Activated CD4-positive, CD25-positive, alpha-beta regulatory T cell treated with anti-CD3 and anti-CD28 coated beads, Interleukin-2, amount 50 U/mL, for 24 hours (primary cell): ENCODE measurements at places on chromosomes 16 and 17.

GRCh38 chr16:89135166-89135565, 36.4 kb upstream of the CDH15 start:
- no peak for ATAC-seq

DNA sequence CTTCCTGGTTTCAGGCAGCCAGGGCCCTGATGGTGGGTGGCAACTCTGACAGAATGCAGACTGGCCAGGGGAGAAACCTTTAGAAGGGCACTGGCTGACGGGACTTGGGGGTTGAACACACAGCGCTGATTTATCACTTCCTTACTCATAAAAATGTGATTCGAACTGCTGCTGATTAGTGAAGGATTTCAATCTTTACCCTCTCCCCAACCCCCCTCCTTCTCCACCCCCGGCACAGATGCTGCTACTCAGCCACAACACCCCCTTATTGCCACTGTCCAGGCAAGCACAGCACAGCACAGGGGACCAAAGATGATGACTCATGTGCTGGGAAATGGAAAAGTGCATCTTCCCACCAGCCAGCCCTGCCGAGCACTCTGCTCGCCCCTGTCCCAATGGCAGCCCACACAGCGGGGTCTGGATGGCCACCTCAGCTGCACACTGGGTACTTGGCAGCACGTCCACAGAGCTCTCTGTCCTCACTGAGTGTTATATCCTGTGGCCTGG, 70.1 kb downstream of the SMG6 start:
- ATAC-seq = no peak

DNA sequence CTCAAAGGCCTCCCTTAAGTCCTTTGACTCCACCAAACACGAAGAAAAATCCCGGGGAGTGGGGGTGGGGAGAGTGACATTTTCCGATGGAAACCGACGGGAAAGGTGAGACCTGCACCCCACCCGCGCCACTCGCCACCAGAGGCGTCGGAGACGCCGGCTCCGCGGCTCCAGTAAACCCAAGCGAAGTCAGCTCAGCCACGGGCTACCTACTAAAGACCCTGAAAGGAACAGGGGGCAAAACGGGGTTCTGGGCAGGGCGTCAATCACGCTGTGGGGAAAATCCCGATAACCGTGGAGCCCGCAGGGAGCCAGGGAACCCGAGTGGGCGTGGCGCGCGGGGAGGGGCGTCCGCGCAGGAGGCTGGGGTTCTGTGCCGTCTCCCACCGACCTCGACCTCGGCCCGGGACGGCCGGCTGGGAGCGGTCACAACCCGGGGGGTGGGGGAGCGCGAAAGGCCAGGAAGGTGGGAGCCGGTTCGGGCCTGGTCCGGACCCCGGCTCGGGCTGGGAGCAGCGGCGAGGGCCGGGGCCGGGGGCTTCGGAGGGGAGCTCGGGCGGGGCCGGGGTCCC, 565 bp downstream of the WDR45B start:
- peak; percentile 23 for ATAC-seq

GRCh38 chr16:84511180-84511800, 6.8 kb upstream of the MEAK7 start:
- ATAC-seq = peak; percentile 20

GRCh38 chr16:49972961-49973360, 52.1 kb upstream of the CNEP1R1 start:
- ATAC-seq = no peak

- no peak for ATAC-seq
Observed at GRCh38 chr17:77395501-77396048, 254.8 kb downstream of the SEC14L1 start.

- no peak for ATAC-seq
Observed at GRCh38 chr16:12176051-12176450, 199.5 kb downstream of the SNX29 start.

- ATAC-seq = no peak
Observed at GRCh38 chr17:35731917-35732805, 722 bp downstream of the RASL10B start.

GRCh38 chr16:57001026-57001679, 11.8 kb downstream of the NLRC5 start:
- no peak for ATAC-seq

- ATAC-seq = no peak
Observed at GRCh38 chr17:3974138-3974687, 10.0 kb upstream of the ATP2A3 start.

GRCh38 chr17:17346428-17347233, 43.5 kb downstream of the NT5M start:
- ATAC-seq = no peak

- no peak for ATAC-seq
Observed at GRCh38 chr17:29212681-29213121, 32.5 kb upstream of the MYO18A start.
